Activated CD8-positive, alpha-beta T cell treated with anti-CD3 and anti-CD28 coated beads, Interleukin-2, amount 10 ng/mL, durations not matched to agents 7 days and 5 days (primary cell): ENCODE measurements at places on chromosomes 3 and 15.

DNA sequence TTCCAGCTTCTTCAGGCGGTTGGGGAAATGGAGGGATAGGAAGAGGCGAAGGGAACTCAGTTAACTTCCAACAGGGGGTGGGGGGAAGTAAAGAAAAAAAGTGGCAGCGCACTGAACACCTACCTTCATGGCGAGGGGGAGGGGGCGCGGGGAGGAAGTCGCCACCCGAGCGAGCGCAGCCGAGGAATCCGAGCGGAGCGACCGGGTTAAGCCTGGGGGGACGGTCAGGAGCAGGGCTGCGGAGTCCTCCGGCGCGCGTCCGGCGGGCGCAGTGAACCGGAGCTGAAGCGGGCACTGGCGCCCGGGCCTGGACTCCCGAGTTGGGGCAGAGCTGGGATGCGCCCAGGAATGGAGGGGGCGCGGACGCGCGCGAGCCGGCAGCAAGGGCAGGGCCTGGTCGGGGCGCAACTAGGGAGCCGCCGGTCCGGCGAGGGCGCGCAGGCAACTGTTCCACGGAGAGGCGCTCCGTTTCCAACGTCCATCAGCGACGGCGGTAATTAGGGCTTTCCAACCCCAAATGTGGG lies at the start of gene WNT5A:
TSS of gene WNT5A (minus strand) at position 450 of the 524 bp plus-strand sequence. CDS start at position 129, 321 bp downstream.
- no peak for DNase-seq
- H3K27ac ChIP-seq = peak within 1 kb of the TSS; percentile 20
- peaks cover 77% of the 10 kb centered on the region for H3K27me3 ChIP-seq
- H3K36me3 ChIP-seq = no peaks in the 10 kb centered on the region
- H3K4me1 ChIP-seq = peaks cover 23% of the 10 kb centered on the region
- H3K4me3 ChIP-seq = peak within 1 kb of the TSS; percentile 72

DNA sequence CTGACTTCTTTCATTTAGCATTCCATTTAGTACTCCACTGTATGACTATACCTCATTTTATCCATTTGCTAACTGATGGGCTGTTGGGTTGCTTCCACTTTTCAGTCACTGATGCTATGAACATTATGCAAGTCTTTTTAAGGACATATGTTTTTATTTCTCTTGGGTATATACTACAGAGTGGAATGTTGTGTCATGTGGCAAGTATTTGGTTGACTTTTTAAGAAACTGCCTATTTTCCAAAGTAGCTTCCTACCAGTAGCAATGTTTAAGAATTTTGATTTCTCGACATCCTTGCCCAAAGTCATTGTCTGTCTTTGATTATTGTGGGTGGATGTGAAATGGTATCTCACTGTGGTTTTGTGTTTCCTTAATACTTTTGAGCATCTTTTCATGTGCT lies 110.1 kb upstream of the TPM1 start:
- no peak overlapping the region for H3K4me3 ChIP-seq
- H3K27me3 ChIP-seq = peaks cover 28% of the 10 kb centered on the region
- H3K36me3 ChIP-seq = no peaks in the 10 kb centered on the region
- H3K27ac ChIP-seq = no peak overlapping the region
- no peak for DNase-seq

DNA sequence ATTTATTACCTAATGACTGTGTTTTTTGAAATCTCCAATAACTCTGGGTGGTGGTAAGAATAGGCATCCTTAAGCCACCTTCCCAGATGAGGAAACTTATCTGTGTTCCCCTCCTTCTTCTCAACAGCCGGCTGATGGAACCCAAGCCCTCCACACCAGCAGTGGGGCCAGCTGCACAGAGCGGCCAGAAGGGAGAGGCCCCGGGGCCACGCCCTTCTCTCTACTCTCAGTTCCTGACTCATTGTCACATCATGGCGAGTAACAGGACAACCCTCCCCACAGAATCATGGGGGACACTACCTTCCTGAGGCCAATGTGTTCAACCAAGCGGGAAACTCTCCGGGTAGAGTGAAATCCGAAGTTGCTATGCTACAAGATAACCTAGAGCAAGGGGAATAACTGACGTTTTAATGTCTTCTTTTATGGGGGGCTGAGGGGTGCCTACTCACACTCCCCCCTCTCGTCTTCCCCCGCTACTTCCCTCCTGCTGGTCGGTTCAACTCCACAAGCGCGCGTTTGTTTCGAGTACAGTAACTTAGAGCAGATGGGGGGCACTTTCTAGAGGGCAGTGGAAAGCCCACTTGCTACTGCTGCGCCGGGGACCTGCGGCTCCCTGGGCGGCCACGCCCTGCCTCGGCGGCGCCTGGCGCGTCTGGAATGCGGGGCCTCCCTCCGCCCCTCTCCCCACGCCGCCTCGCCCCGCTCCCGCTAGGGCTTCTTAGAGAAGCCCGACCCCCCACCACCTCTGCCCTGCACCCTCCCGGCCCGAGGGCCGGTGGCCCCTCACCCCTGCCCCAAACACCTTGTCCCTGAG lies 621 bp downstream of the ANXA2 start:
- DNase-seq = peak; percentile 65
- H3K4me3 ChIP-seq = peak overlapping the region; percentile 94
- peak overlapping the region; percentile 92 for H3K27ac ChIP-seq
- peaks cover 57% of the 10 kb centered on the region for H3K4me1 ChIP-seq
- peaks cover 5% of the 10 kb centered on the region for H3K27me3 ChIP-seq
- peaks cover 47% of the 10 kb centered on the region for H3K36me3 ChIP-seq

DNA sequence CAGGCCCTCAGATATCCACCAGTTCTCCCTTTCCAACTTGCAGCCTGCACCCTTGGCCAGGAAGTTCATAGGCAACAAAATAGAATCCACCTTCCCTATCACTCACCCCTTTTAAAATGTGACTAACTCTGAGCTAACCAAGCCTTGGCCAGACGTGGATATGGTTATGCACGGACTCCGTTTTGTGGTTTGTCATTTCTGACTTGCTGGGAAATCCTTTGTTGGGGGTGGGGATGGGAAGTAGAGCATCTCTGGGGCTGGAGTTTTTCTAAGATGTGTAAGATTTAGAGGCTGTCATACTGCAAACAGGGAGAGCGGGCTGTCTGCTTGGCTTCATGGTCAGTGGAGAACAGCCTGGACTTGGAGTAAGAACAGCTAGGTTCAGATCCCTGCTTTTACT lies 62.6 kb downstream of the SMAD3 start:
- no peak overlapping the region for H3K4me3 ChIP-seq
- peaks cover 69% of the 10 kb centered on the region for H3K4me1 ChIP-seq
- no peak for DNase-seq
- no peak overlapping the region for H3K27ac ChIP-seq
- H3K27me3 ChIP-seq = no peaks in the 10 kb centered on the region
- H3K36me3 ChIP-seq = peaks cover 24% of the 10 kb centered on the region

- peaks cover 24% of the 10 kb centered on the region for H3K4me1 ChIP-seq
- DNase-seq = no peak
- no peaks in the 10 kb centered on the region for H3K27me3 ChIP-seq
- peaks cover 22% of the 10 kb centered on the region for H3K36me3 ChIP-seq
- no peak overlapping the region for H3K4me3 ChIP-seq
Measured at GRCh38 chr3:108089579-108089978, 1.3 kb downstream of the CD47 start.

GRCh38 chr3:121493431-121493830 lies 52.4 kb downstream of the POLQ start:
- no peak overlapping the region for H3K4me3 ChIP-seq
- no peaks in the 10 kb centered on the region for H3K27me3 ChIP-seq
- no peak for DNase-seq
- no peak overlapping the region for H3K27ac ChIP-seq

GRCh38 chr15:92077353-92078085 lies 224.0 kb downstream of the SLCO3A1 start:
- no peak overlapping the region for H3K4me3 ChIP-seq
- peak; percentile 75 for DNase-seq
- H3K4me1 ChIP-seq = peaks cover 33% of the 10 kb centered on the region
- H3K27ac ChIP-seq = no peak overlapping the region
- no peaks in the 10 kb centered on the region for H3K27me3 ChIP-seq
- no peaks in the 10 kb centered on the region for H3K36me3 ChIP-seq

- no peak for DNase-seq
- no peaks in the 10 kb centered on the region for H3K27me3 ChIP-seq
- no peak overlapping the region for H3K27ac ChIP-seq
Measured at GRCh38 chr3:80391573-80391972, 623.8 kb upstream of the ROBO1 start.

GRCh38 chr3:5149306-5149880 lies 27.3 kb downstream of the ARL8B start:
- no peak overlapping the region for H3K27ac ChIP-seq
- no peaks in the 10 kb centered on the region for H3K27me3 ChIP-seq
- H3K4me3 ChIP-seq = no peak overlapping the region
- H3K36me3 ChIP-seq = peaks cover 57% of the 10 kb centered on the region

GRCh38 chr3:178223876-178224275 lies 312.4 kb upstream of the KCNMB2 start:
- no peaks in the 10 kb centered on the region for H3K36me3 ChIP-seq
- no peak overlapping the region for H3K4me3 ChIP-seq
- H3K4me1 ChIP-seq = no peaks in the 10 kb centered on the region
- DNase-seq = no peak
- H3K27me3 ChIP-seq = no peaks in the 10 kb centered on the region
- H3K27ac ChIP-seq = no peak overlapping the region

DNA sequence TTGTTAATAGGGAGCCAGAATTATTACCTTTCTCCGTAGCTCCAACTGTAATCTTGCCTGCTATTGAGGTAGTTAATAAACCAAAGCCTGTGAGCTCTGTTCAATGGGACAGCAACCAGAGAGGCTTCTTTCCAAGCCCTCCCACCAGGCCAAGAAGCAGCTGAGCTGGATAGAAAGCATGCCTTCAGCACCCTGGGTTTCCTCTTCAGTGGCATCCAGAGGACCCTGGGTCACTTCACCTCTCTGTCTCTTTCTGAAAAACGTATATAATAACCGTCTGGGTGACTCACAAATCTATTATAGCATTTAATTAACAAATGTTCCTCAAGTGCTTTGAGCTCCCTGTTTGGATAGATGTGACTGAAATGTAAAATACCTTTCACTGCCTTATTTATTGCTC lies 420.0 kb downstream of the LPP start:
- H3K36me3 ChIP-seq = no peaks in the 10 kb centered on the region
- no peak overlapping the region for H3K27ac ChIP-seq
- H3K4me3 ChIP-seq = no peak overlapping the region
- peaks cover 2% of the 10 kb centered on the region for H3K4me1 ChIP-seq
- no peak for DNase-seq

- H3K4me3 ChIP-seq = no peak overlapping the region
- DNase-seq = no peak
- peaks cover 2% of the 10 kb centered on the region for H3K4me1 ChIP-seq
- no peak overlapping the region for H3K27ac ChIP-seq
- no peaks in the 10 kb centered on the region for H3K36me3 ChIP-seq
Measured at GRCh38 chr3:123632161-123632655, 47.4 kb upstream of the HACD2 start.

DNA sequence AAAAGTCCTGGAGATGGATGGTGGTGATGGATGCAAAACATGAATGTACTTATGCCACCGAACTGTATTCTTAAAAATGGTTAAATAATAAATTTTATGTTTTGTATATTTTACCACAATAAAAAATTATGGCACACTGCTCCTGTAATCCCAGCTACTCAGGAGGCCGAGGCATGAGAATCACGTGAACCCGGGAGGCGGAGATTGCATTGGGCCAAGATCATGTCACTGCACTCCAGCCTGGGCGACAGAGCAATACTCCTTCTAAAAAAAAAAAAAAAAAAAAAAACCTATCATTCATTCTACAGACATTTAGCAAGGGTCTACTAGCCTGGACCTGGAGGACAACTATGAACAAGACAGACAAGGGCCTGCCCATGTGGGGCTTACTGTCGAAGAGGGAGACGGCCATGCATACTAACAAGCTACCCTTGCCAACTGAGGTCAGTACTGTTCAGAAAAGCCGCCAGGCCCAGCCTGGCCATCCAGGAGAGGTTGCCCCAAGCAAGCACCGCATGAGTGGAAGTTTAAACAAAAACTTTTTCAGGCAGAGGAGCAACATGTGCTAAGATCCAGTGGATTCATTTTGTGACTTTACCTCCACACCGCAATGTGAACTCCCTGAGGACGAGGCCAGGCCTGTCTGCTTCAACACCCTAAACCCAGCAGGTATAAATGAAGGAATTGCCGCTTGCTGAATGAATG lies 2.8 kb upstream of the NEK4 start:
- DNase-seq = no peak
- peaks cover 4% of the 10 kb centered on the region for H3K27me3 ChIP-seq
- H3K4me3 ChIP-seq = no peak overlapping the region
- H3K36me3 ChIP-seq = no peaks in the 10 kb centered on the region

DNA sequence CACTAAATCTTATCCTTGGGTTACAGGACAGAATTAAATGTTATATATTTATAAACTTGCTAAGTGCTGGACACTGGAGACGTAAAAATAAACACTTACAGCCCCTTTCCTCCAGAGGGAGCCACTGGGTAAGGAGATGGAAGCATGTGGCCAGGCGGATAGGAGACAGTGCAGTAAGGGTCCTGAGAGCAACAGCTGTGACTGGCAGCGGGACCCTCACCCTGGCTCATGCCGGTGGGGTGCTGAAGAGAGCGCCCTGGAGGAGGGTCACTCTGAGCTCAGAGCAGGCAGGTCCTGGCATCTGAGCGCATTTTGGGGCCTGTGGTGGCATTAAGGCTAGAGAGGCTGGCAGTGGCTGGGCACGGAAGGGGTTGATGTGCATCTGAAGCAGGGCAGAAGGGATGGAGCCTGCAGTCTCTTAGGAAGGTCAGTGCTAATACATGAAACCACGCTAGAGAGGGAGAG lies 16.0 kb downstream of the SEC61A1 start:
- H3K27ac ChIP-seq = no peak overlapping the region
- peaks cover 56% of the 10 kb centered on the region for H3K36me3 ChIP-seq
- H3K27me3 ChIP-seq = no peaks in the 10 kb centered on the region

- peaks cover 12% of the 10 kb centered on the region for H3K27me3 ChIP-seq
- H3K4me3 ChIP-seq = no peak overlapping the region
- no peak for DNase-seq
Measured at GRCh38 chr3:186173224-186173815, 64.4 kb upstream of the ETV5 start.

DNA sequence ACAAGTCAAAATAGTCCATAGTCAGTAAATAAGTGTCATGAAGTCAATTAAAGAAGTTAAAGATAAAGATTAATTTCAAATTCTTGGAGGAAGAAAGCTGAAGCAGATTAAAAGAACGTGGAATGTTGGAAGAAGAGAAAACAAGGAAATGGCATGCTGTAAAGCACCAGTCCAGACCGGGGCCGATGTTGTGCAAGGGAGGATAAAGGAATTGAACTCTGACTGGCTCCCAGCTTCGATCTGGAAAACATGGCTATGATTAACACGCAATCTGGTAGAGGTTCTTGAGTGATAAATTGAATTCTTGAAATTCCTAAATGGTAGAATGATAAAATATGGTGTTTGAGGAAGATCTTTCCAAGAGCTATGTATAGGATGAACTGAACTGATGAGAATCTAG lies 194.4 kb downstream of the MEIS2 start:
- H3K4me3 ChIP-seq = no peak overlapping the region
- no peak overlapping the region for H3K27ac ChIP-seq
- H3K4me1 ChIP-seq = no peaks in the 10 kb centered on the region
- H3K27me3 ChIP-seq = no peaks in the 10 kb centered on the region
- no peak for DNase-seq
- H3K36me3 ChIP-seq = no peaks in the 10 kb centered on the region

- H3K4me3 ChIP-seq = no peak overlapping the region
- DNase-seq = no peak
- H3K4me1 ChIP-seq = no peaks in the 10 kb centered on the region
- no peak overlapping the region for H3K27ac ChIP-seq
Measured at GRCh38 chr3:159828542-159828943, 160.1 kb upstream of the IL12A start.

GRCh38 chr3:60225848-60226247 lies 1025.4 kb downstream of the FHIT start:
- no peak overlapping the region for H3K27ac ChIP-seq
- no peak overlapping the region for H3K4me3 ChIP-seq
- no peak for DNase-seq
- no peaks in the 10 kb centered on the region for H3K4me1 ChIP-seq
- H3K27me3 ChIP-seq = no peaks in the 10 kb centered on the region
